Stimulated activated effector memory CD8-positive, alpha-beta T cell treated with anti-CD3 and anti-CD28 coated beads, Interleukin-12 subunit alpha, Interleukin-12 subunit beta, amount 100 ng/mL, for 72 hours (primary cell): ENCODE measurements at places on chromosomes 11 and 22.

- DNase-seq = no peak
Observed at GRCh38 chr11:126464796-126465195, 109.3 kb downstream of the ST3GAL4 start.

DNA sequence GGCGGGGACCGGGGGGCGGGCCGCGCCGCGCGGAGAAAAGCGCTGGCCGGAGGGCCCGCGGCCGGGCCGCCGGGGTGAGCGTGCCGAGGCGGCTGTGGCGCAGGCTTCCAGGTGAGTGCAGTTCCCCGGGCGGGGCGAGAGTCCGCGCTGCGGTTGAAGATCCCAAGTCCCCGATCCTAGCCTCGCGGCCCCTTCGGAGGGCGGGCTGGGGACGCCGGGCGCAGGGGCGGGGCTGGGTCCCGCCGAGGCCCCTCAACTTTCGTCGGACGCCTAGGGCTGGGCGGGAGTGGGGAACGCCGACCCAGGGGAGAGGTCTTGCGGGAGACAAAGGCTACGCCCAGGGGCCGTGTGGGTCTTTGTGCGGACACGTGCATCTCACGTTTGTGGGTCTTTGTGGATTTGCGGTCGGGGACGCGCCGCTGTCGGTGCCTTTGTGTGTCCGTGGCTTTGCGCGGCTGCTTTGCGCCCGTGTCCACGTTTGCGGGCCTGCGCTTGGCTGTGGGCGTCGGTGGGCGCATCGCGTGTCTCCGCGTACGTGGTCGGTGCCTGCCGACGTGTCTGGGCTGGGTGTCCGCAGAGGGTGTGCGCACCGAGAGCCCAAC lies at the start of gene TSKU:
Gene TSKU, plus strand, starts transcription at position 63 of the 602 bp plus-strand sequence. CDS start 12,261 bp downstream, outside the sequence.
- DNase-seq = no peak

- no peak for DNase-seq
Observed at GRCh38 chr11:57181678-57182305, at the start of gene LRRC55. Gene LRRC55, plus strand, starts transcription at chr11:57181953. Its CDS starts 70 bp downstream, at chr11:57182023.

- DNase-seq = no peak
Observed at GRCh38 chr22:39703091-39703490, 132.5 kb downstream of the CACNA1I start.
